ENCODE measurements at places on chromosomes 13 and 19.

GRCh38 chr19:17778968-17779929 is 15.7 kb upstream of the B3GNT3 start:
- peak; percentile 42 for DNase-seq

- DNase-seq: no peak
Observed at GRCh38 chr19:2148482-2149135, 2.8 kb downstream of the AP3D1 start.

DNA sequence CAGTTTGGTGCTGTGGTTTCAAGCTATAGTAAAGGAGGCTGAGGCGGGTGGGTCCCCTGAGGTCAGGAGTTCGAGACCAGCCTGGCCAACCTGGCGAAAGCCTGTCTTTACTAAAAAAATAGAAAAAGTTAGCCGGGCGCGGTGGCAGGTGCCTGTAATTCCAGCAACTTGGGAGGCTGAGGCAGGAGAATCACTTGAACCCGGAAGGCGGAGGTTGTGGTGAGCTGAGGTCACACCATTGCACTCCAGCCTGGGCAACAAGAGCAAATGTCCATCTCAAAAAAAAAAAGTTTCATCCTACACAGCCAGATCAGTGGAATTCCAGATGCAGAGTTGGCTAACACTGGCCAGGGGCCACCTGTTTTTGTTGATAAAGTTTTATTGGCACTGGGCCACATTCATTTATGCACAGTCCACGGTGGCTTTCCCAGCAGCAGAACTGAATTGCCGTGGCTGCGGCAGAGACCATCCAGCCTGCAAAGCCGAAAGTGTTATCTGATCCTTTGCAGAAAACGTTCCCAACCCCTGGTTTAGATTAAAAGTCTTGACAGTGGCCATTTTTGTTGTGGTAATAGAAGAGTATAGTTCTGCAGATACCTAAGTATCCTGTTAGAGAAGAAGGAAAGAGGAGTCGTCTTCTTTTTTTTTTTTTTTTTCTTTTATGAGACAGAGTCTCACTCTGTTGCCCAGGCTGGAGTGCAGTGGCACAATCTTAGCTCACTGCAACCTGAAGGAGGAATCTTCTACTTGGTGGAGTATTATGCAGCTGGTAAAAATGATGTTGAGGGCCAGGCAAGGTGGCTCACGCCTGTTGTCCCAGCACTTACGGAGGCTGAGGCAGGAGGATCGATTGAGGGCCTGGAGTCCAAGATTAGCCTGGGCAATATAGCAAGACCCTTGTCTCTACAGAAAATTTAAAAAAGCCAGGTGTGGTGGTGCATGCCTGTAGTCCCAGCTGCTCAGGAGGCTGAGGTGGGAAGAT is 8.7 kb downstream of the NCLN start:
- no peak for DNase-seq

DNA sequence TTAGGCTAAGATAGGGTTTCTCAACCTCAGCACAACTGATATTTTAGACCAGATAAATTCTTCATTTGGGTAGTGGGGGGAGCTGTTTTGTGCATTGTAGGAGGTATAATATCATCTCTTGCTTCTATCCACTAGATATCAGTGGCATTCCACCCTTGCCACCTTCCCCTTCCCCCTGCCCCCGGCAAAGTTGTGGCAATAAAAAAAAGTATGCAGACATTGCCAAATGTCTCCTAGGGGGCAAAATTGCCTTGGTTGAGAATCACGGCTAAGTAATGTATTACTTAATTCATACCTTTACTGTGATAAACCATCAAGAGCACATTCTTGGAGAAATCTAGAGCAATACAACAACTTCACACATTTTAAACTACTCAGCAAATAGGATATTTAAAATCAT is 51.4 kb downstream of the UBL3 start:
- DNase-seq: no peak

DNA sequence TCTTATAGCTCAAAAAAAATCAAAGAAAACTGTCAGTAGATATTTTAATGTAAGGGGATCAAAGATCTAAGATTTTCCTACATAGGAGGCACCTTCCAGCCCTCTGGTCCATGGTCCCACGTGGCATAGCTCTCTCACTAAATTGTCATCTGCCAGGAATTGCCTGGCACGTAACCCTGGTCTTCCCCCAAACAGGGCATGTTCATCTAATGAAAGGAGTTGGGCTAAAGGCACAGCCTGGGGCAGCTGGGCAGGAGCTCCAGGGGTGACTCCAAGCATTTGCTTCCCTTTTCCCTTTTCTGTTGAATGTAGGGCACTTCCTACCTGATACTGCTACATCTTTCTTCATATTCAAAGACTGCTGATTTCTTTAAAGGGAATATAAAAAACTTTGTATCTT is 148.7 kb downstream of the COL4A1 start:
- no peak for DNase-seq

DNA sequence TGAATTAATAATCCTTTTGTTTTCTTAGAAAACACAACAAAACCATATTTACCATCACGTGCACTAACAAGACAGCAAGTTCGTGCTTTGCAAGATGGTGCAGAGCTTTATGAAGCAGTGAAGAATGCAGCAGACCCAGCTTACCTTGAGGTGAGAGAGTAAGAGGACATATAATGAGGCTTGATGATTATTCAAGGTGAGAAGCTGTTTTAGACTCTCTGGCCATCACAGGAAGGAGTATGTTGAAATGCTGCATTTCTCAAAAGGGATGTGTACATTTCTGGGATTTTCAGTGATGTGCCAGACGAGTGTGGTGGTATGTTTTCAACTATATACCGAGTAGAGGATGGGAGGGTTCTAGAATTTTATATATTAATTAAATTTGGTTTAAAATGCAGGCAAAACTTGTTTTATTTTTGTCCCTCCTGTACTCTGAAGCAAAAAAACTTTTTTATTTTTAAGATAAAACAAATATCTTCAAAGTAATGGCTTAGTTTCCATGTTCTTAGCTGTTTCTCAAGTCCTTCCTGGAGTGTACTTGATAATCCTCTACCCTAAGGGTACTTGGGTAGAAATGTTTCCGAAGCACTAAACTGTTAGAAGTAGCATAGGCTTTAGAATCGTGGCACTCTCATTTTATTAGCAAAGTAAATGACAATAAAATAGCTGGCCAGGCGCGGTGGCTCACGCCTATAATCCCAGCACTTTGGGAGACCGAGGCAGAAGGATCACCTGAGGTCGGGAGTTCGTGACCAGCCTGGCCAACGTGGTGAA is 51.1 kb downstream of the N4BP2L1 start:
- no peak for DNase-seq

- DNase-seq: no peak
Observed at GRCh38 chr19:14821937-14822336, 13.0 kb downstream of the OR7A5 start.

Measured in HEK293T (cell line).